Vagina (tissue), 2 donors: ENCODE measurements at places on chromosomes 4 and X. TPM values are rescaled to one million over a fixed set of nuclear protein-coding genes. Genes with fewer than 3 reads are reported as not detected.

NDST3 gene
- total RNA-seq = 0.74 TPM

- H3K27ac ChIP-seq = no peak overlapping the region
- H3K4me1 ChIP-seq = no peaks in the 10 kb centered on the region
- no peaks in the 10 kb centered on the region for H3K27me3 ChIP-seq
- no peak for DNase-seq
Observed at GRCh38 chr4:185257086-185257485, 47.7 kb downstream of the SNX25 start.

GRCh38 chrX:131187206-131187605 is 101.9 kb downstream of the IGSF1 start:
- no peaks in the 10 kb centered on the region for H3K36me3 ChIP-seq
- no peak overlapping the region for H3K27ac ChIP-seq
- no peak overlapping the region for H3K4me3 ChIP-seq
- no peaks in the 10 kb centered on the region for H3K27me3 ChIP-seq
- H3K4me1 ChIP-seq = no peaks in the 10 kb centered on the region
- no peak for DNase-seq

GRCh38 chr4:105520819-105521790 is 31.3 kb upstream of the ARHGEF38 start:
- H3K4me3 ChIP-seq = no peak overlapping the region
- H3K4me1 ChIP-seq = no peaks in the 10 kb centered on the region
- H3K27ac ChIP-seq = no peak overlapping the region
- no peaks in the 10 kb centered on the region for H3K27me3 ChIP-seq

DNA sequence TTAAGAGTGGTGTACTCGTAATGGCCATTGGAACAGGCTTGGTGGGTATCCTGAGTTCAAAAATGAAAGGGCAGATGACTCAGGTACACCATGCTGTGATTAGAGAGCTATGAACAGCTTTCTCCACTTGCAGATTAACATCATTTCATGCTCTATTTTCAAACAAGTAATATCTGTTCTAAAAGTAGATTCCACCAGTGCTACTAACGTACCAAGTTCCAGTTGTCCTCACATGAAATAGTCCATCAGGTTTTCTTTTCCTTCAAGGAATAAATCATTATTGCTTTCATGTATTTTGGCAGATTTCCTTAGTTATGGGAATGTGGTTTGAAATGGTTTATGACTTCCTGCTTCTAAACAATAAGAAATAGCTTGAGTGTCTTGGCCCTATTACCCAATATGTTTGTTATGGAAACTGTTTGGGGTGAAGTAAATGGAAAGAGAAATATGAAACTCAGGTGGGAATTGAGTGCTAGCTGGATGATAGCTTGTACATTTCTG is 49.9 kb downstream of the PCDH7 start:
- H3K4me1 ChIP-seq = peaks cover 29% of the 10 kb centered on the region
- no peak overlapping the region for H3K27ac ChIP-seq
- H3K27me3 ChIP-seq = no peaks in the 10 kb centered on the region
- DNase-seq = no peak
- no peaks in the 10 kb centered on the region for H3K36me3 ChIP-seq

- H3K4me1 ChIP-seq = no peaks in the 10 kb centered on the region
- DNase-seq = no peak
- peaks cover 42% of the 10 kb centered on the region for H3K36me3 ChIP-seq
- H3K27ac ChIP-seq = no peak overlapping the region
Observed at GRCh38 chr4:25401066-25401465, 24.0 kb downstream of the ANAPC4 start.

DNA sequence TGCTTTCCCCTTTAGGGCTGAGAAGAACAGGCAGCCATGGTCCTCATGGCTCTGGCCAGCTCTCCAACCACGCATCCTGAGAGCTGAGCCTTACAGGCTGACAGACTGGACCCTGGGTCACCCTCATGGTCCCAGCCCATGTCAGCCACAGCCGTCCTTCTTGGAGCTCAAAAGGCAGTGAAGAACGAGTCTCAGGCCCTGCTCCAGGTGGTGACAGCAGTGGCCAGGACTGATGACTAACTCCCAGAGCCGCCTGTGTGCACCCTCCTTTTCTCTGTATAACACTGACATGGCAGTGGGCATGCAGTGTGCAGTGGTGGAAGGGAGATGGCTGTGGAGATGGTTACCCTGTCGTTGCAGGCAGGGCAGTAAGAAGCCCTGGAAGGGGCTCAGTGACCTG is 10.3 kb upstream of the DUSP9 start:
- H3K27ac ChIP-seq = no peak overlapping the region
- H3K4me1 ChIP-seq = no peaks in the 10 kb centered on the region
- no peaks in the 10 kb centered on the region for H3K27me3 ChIP-seq
- H3K4me3 ChIP-seq = no peak overlapping the region
- no peaks in the 10 kb centered on the region for H3K36me3 ChIP-seq
